Lung microvascular endothelial cell (primary cell): ENCODE measurements at places on chromosomes 16 and 17. TPM values are rescaled to one million over a fixed set of nuclear protein-coding genes. Genes with fewer than 3 reads are reported as not detected.

DNA sequence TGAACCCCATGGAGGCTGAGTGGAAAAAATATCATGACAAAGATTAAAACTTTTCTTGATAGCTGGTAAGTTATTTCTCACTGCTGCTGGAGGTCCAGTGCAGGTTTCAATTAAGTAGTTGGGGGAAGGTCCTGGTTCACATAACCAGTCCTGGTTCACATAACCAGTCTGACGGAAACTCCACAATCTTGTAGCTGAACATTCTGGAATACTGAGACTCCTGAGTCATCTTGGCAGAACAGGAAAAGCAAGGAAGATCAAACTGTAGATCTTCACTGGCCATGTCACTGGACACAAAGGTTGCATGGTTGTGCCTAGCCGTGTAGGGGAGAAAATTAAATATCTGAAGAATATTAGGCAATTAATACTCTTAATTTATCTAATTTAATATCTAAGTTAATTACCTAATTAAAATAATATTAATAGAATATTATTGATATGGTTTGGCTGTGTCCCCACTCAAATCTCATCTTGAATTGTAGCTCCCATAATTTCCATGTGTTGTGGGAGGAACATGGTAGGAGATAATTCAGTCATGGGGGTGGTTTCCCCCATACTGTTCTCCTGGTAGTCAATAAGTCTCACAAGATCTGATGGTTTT, 48.6 kb upstream of the CNTNAP4 start:
- no peak for DNase-seq

Gene NGFR
- total RNA-seq = under 0.01 TPM in 1 of 2 replicates, not detected in the other

Gene SLC22A31
- total RNA-seq = under 0.01 TPM in 1 of 2 replicates, not detected in the other

DNA sequence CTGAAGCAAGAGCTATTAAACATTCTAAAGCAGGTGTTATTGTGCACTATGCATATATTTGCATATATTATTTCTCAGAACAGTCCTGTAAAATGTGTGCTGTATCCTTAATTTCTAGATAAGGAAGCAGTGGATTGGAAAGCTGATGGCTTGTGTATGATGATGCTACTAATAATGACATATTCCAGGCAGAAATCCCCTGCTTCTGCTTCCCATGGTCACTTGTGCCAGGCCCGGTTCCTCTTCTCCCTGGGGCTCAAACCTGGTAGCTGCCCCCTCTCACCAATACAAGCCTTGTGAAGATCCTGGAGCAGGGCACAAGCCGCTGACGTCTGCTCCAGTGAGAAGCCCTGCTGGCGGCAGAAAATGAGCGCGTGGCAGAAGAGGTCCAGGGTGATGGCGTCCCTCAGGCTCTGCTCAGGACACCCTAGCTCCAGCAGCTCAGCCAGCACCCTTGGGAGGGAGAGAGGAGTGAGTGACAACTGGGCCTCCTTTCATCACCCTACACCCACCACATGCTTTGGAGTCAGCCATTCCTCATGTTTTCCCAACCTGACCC, 1.8 kb downstream of the CFAP119 start:
- no peak for DNase-seq

DNA sequence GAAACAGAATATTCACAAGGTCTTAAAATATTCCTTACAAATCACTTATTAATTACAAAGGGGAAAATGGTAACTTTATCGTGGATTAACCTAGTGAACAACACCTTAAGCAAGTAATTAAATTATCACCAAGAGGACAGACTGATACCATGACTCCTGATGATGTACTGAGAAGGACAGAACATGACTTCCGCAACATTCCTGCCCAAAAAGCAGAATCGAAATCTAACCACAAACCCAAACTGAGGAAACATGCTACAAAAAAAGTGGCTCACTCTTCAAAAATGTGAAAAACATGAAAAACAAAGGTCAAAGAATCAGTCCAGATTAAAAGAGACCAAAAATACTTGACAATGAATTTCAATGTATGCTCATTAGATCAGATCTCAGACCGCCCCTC, 151.5 kb downstream of the AATF start:
- DNase-seq = no peak
